T-cell (primary cell): ENCODE measurements at places on chromosomes 4 and X. TPM values are rescaled to one million over a fixed set of nuclear protein-coding genes. Genes with fewer than 3 reads are reported as not detected.

IL21 gene
- total RNA-seq, result not detected

USP17L17 gene
- total RNA-seq, result not detected

ADAM29 gene
- total RNA-seq, result not detected

ZNF157 gene
- 0.72 TPM for total RNA-seq

EPGN gene
- total RNA-seq, result 0.77 TPM

OTC gene
- not detected for total RNA-seq

FREM3 gene
- total RNA-seq, result 0.16 TPM

TMEM255A gene
- total RNA-seq, result 0.13 TPM

POU3F4 gene
- not detected for total RNA-seq

- no peak overlapping the region for H3K4me3 ChIP-seq
- no peak overlapping the region for H3K27ac ChIP-seq
- H3K4me1 ChIP-seq, result no peaks in the 10 kb centered on the region
- no peaks in the 10 kb centered on the region for H3K36me3 ChIP-seq
- H3K27me3 ChIP-seq, result no peaks in the 10 kb centered on the region
These were observed 227.2 kb upstream of the MBNL3 start for GRCh38 chrX:132716006-132716405.

GRCh38 chr4:4479366-4479765, 62.5 kb downstream of the STX18 start:
- H3K27ac ChIP-seq, result no peak overlapping the region
- H3K36me3 ChIP-seq, result no peaks in the 10 kb centered on the region
- no peak for DNase-seq
- H3K4me1 ChIP-seq, result no peaks in the 10 kb centered on the region
- no peaks in the 10 kb centered on the region for H3K27me3 ChIP-seq

DNA sequence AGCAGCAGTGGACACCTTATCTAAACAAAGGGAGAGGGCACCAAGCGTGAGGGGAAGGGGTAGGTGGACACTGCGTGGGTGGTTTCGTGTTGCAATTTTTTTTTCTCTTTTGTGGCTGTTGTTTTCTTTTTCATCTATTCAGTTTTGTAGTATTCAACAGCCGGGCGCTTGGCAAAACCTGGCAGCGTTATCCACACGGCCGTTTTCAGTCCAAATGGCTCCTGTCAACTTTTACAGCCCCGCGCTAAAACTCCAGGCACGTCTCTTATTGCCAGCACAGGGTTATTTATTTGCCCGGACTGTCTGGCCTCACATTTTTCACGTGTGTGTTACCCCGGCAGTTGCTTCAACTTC, 192.2 kb downstream of the BCOR start:
- H3K4me1 ChIP-seq, result no peaks in the 10 kb centered on the region
- DNase-seq, result no peak
- no peaks in the 10 kb centered on the region for H3K27me3 ChIP-seq
- no peaks in the 10 kb centered on the region for H3K36me3 ChIP-seq
- no peak overlapping the region for H3K4me3 ChIP-seq
- H3K27ac ChIP-seq, result no peak overlapping the region

DNA sequence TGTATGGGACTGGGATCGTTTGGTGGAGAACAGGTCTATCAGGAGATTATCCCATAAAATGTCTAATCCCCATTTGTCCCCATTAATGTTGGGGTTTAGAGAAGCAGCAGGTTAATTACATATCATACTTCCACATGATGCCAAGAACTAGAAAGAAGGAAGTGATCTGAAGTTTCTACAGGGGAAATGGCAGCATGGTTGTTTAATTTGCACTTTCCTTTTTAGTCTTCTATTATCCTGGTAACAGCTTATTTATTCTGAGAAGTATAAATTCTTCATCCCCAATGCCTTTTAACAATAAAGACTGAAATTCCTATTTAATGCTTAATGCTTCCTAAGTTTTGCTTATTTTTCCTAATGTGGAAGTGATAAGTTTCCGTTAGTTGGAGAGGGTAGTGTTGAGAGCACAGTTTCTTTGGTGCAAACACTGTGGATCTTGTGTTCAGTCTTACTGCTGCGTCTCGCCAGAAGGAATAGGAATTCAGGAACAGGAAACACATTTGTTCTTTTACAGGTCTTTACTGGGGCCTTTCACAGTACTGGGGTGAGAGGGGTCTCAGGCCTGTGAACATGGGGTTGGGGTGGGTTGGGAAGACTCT, 59.5 kb upstream of the TADA2B start:
- no peak for DNase-seq
- H3K27me3 ChIP-seq, result no peaks in the 10 kb centered on the region
- H3K4me3 ChIP-seq, result no peak overlapping the region
- no peak overlapping the region for H3K27ac ChIP-seq
- H3K4me1 ChIP-seq, result peaks cover 36% of the 10 kb centered on the region
- peaks cover 6% of the 10 kb centered on the region for H3K36me3 ChIP-seq

DNA sequence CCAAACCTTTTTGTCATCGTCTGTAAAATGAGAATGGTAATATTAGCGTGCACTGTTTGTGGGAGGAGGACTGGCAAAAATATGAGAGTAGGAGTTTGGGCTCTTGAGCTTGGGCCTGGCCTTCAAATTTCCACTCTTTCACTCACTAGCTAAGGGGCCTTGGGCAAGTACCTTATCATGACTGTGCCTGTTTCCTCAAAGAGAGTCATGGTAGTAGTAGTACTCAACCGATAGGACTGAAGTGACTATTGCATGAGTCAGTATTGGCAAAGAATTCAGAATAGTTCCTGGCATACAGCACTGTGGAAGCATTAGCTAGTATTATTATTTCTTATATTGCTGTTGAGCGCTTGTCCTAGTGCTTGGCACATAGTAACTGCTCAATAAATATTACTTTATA, 16.0 kb upstream of the RBM3 start:
- peaks cover 7% of the 10 kb centered on the region for H3K36me3 ChIP-seq
- no peak overlapping the region for H3K4me3 ChIP-seq
- no peaks in the 10 kb centered on the region for H3K4me1 ChIP-seq
- H3K27me3 ChIP-seq, result no peaks in the 10 kb centered on the region
- DNase-seq, result no peak

DNA sequence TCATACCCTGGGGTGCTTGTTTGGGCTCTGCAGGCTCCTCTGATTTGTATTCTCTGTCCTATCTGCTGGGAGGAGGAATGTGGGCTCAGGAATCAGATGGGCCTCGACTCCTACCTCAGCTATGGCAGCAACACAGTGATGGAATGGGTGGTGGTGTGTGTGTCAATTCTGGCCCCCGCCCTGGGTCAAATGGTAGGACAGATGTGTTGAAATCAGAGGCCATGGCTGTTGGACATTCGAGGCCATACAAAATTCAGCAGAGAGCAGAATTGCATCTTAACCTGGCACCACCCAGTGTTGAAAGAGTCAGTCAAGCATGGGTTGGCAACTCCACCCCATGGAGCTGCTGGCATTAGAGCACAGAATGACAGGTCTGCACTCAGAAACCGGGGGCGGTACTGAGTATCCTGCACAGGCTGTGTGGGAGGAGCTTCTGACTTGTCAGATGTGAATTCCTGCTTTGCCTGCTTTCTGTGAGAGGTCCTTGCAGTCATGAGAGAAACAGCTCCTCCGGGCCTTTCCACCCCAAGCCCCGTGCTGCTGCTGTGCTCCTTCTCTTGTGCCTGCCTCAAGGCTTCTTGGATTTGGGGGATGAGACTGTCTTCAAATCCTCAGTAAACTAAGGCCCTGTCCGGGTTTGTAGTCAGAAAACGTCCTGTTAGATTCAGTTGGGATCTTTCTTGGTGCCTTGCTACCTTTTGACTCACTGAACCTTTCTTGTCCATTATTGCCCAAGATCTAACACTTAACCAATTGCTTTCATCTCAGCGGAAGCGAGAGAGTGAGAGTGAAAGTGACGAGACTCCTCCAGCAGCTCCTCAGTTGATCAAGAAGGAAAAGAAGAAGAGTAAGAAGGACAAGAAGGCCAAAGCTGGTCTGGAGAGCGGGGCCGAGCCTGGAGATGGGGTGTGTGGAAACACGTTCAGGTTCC, 13.0 kb downstream of the DKC1 start:
- no peak for DNase-seq
- H3K27ac ChIP-seq, result no peak overlapping the region
- H3K27me3 ChIP-seq, result no peaks in the 10 kb centered on the region
- peaks cover 51% of the 10 kb centered on the region for H3K36me3 ChIP-seq
- H3K4me1 ChIP-seq, result no peaks in the 10 kb centered on the region

GRCh38 chr4:7335344-7336066, 99.2 kb downstream of the PSAPL1 start:
- H3K4me1 ChIP-seq, result no peaks in the 10 kb centered on the region
- H3K4me3 ChIP-seq, result no peak overlapping the region
- no peaks in the 10 kb centered on the region for H3K27me3 ChIP-seq
- no peak overlapping the region for H3K27ac ChIP-seq
